ENCODE measurements at places on chromosomes 13 and 19.

GRCh38 chr13:93169980-93170379 lies 56.6 kb upstream of the GPC6 start:
- DNase-seq, result no peak

DNA sequence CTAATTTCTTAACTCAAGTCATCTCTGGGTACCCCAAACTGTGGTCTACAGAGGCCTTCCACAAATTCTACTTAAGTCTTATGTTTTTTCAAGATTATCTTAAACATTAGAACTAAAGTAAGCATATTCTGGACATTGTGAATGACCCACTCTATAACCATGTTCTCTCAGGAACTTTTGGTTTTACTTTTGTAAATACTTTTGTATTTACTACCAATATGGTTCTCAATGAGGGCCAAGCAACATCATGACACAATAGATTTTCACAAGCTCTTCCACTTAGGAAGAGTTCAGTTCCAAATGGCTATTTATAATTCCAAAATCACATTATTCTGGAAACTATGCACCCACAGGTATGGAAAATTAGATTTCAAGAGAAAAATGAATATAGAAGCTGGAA lies 10.8 kb downstream of the DIAPH3 start:
- no peak for DNase-seq

DNA sequence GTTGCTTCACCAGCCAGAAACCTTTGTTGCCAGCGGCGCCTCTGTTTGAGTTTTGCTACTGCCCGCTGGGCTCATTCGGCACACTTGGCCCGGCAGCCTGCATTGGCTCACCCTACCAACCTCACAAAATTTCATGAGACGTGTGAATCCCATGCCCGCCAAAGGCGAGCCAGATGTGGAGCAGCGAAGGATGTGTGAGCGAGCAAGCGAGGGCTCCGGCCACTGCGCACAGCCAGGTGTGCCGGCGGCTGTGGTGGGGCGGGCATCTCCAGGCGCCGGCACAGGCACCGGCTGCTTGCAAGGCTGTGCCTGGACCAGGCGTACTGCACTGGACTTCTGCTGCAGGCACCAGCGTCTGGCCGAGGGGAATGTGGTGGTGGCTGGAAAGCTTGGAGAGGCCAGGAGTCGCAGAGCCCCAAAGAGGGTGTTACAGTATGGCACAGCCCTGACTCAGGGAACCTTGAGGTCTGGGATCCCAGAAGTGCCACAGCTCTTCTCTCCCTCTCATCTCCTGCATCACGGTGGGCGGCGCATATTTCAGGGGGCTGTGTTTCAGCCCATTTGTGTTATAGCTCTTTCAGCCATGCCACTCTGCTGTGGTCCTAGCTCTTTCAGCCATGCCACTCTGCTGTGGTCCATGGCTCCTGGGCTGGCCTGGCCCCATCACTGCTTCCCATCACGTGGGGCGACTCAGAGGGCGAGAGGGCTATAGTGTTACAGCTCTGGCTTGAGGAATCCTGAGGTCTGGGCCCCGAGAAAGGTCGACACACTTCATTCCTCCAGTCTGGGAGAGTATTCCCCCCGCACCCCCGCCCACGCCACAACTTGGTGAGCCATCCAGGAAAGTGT lies 592.0 kb upstream of the SLITRK5 start:
- DNase-seq, result no peak

- no peak for DNase-seq
Measured at GRCh38 chr13:99959540-99960230, 11.9 kb downstream of the ZIC5 start.

DNA sequence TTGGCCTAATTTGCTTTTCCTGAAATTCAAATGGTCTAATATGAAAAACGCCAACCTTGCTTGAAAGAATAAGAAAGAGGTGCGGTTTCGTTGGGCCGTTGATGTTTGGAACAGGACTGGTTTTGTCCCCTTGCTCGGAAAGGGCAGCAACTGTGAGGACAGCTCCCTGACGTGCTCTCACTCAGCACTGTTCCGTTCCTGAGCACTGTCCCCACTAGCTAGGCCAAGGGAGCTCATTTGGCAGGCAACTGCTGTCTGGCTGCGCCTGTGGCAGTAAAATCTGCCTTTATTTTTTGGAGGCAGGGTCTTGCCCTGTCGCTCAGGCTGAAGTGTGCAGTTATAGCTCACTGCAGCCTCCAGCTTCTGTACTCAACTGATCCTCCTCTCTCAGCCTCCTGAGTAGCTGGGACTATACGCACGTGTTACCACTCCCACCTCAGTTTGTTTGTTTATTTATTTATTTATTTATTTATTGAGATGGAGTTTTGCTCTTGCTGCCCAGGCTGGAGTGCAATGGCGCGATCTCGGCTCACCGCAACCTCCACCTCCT lies 4.5 kb downstream of the LDLR start:
- DNase-seq, result no peak

- DNase-seq, result no peak
Measured at GRCh38 chr13:44257796-44258195, 115.8 kb upstream of the SERP2 start.

DNA sequence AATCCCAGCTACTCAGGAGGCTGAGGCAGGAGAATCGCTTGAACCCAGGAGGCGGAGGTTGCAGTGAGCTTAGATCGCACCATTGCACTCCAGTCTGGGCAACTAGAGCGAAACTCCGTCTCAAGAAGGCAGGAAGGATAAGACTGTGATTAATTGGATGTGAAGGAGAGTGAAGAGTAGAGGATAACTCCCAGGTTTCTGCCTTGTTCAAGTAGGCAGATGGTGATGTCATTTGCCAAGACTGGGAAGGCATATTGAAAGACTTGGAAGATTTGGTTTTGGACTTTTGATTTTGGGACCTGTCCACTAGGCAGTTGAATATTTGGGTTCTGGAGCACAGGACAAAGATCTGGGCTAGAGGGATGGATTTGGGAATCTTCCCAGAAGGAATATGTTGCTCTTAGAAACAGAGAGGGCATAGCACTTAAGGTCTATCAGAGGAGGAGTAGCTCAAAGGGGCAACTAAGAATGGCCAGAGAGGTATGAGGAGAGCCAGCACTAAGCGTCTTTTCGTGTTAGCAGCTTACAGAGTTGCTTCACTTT lies 20.0 kb downstream of the GARRE1 start:
- DNase-seq, result no peak

- peak; percentile 21 for DNase-seq
Measured at GRCh38 chr19:29724102-29724641, 9.1 kb upstream of the C19orf12 start.

GRCh38 chr13:44211286-44211685 lies 162.3 kb upstream of the SERP2 start:
- DNase-seq, result no peak

Data from T-helper 1 cell (primary cell).